ENCODE measurements at places on chromosomes 12 and 14.

GRCh38 chr14:64998455-64998931 lies 11.8 kb downstream of the FNTB start:
- no peak for DNase-seq

- DNase-seq, result no peak
Measured at GRCh38 chr12:101044512-101045059, 165.5 kb downstream of the SLC5A8 start.

DNA sequence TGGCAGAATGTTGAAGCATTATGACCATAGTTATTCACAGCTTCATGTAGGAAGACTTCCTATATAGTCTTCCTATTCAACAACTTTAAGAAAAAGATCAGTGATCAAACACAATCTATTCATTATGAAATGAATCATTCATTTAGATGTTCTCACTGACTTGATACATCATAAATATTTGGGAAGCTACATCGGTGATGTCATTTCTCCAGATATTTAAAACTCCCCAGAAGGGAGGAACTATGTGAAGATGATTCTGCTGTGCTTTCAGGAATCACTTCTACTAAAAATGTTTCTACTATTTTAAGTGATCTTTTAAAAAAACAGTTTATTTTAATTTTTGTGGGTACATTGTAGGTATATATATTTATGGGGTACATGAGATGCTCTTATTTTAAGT lies 316.4 kb downstream of the BCAT1 start:
- DNase-seq, result no peak

- no peak for DNase-seq
Measured at GRCh38 chr12:109512608-109513007, 35.2 kb downstream of the UBE3B start.

DNA sequence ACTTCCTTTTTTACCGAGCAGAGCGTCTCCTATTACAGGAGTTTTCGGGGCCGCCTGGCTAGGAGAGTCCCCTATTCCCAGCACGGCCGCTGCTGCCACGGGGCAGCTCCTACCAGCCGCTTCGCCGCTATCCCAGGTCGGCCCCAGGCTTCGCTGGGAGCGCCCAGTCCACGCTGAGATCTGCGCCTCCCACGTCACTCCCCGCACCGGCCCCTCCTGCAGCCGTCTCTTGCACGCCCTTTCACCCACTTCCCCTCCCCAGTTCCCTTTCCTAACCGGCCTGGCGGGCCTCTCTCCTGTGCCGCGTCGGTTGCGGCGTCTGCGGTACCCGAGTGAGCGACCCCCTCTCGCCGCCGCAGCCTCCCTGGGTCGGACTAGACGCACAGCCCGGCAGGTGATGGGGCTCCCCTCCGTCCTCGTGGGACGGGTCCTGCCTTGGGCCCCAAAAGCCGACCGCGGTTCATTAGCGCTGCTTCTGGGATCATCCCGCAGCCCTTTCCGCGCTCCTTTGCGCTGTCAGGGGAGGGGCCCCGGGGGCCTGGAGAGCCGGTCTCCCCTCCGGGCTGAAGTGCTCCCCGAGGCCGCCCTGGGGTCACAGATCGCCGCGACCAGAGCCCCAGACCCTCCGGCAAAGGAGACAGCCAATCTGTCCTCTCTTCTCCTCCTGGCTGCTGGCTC lies 1318.4 kb downstream of the TMEM121 start:
- peak; percentile 63 for DNase-seq

- DNase-seq, result no peak
Measured at GRCh38 chr12:779745-780734, 27.7 kb downstream of the WNK1 start.

DNA sequence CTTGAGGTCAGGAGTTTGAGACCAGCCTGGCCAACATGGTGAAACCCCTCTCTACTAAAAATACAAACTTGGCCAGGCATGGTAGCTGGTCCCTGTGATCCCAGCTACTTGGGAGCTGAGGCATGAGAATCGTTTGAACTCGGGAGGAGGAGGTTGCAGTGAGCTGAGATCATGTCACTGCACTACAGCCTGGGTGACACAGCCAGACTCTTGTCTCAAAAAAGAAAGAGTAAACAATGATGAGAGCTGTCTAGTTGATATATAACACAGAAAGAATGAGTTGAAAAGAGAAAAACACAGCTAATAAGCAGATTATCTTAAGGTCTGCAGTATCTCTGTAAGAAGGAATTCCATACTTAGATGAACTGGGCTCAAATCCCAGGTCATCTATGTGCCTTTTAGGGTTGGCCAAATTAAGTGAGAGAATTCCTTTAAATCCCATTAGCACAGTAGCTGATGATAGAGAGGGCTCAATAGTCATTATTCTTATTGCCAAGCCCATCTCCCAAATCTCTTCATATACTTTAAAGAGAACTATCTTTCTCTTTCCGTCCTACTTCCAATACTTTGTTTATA lies 31.1 kb upstream of the STRAP start:
- no peak for DNase-seq

Measured in GM20000 (cell line).